ENCODE measurements at places on chromosomes 5 and 9.

GRCh38 chr5:142432369-142432863, 107.6 kb upstream of the SPRY4 start:
- DNase-seq: peak; percentile 42

GRCh38 chr9:97766610-97767009, 69.5 kb upstream of the XPA start:
- DNase-seq: no peak

GRCh38 chr9:138028596-138028995, 151.0 kb downstream of the CACNA1B start:
- no peak for DNase-seq

- no peak for DNase-seq
Measured at GRCh38 chr5:148401604-148402003, 17.8 kb downstream of the FBXO38 start.

DNA sequence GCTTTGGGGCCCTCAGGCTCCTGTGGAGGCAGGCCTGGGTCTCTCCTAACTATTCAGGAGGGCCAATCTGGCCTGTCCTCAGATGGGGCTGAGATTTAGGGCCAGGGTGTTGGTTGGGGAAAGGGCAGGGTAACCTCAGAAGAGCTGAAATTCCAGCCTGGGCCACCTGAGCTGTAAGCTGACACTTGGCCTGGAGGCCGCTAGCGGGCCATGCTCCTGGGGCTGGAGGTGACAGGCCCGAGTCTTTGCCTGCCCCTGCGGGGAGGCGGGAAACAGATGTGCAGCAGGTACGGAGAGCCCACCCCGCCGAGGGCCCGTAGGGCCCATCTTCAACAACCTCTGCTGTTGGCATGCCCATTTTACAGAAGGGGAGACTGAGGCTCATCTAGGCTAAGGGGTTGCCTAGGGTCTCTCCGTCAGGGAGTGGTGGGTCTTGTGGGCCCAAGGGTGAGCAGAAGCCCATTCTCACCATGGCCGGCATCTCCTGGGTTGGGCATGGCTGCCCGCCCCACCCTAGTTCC, 69.5 kb downstream of the RXRA start:
- no peak for DNase-seq

- no peak for DNase-seq
Measured at GRCh38 chr5:63685454-63685853, 276.8 kb downstream of the HTR1A start.

- no peak for DNase-seq
Measured at GRCh38 chr5:74935752-74936091, 69.5 kb upstream of the FAM169A start.

DNA sequence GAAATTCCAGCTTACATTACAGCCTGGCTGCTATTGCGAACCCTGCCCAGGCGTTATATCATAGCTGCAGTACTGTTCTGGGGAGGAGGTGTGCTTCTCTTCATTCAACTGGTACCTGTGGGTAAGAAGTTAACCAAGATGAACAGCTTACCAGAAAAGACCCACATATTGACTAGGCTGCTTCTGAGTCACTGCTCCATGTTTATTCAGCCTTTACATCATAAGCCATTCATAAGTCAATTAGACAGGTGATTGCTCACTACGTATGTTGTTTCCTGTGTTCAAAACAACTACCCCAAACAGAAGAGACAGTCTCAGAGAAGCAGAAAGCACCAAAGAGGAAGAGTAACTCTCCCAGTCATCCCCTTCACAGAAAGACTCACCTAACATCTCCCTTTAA, 34.7 kb upstream of the SLC22A5 start:
- DNase-seq: no peak

- DNase-seq: peak; percentile 17
Measured at GRCh38 chr5:112419164-112419985, at the start of gene EPB41L4A. Gene EPB41L4A, minus strand, starts transcription at chr5:112419277. Its CDS starts 238 bp downstream, at chr5:112419039.

GRCh38 chr9:7103367-7103766, 345.6 kb downstream of the KDM4C start:
- DNase-seq: no peak

- no peak for DNase-seq
Measured at GRCh38 chr9:109409773-109410397, 88.2 kb downstream of the PTPN3 start.

GRCh38 chr5:71978216-71978615, 129.1 kb upstream of the MAP1B start:
- DNase-seq: no peak

- no peak for DNase-seq
Measured at GRCh38 chr9:95947118-95947517, 71.6 kb downstream of the ERCC6L2 start.

GRCh38 chr5:72600391-72600981, 93.3 kb upstream of the ZNF366 start:
- DNase-seq: no peak

- DNase-seq: no peak
Measured at GRCh38 chr9:81890104-81890503, 38.1 kb upstream of the SPATA31D4 start.

DNA sequence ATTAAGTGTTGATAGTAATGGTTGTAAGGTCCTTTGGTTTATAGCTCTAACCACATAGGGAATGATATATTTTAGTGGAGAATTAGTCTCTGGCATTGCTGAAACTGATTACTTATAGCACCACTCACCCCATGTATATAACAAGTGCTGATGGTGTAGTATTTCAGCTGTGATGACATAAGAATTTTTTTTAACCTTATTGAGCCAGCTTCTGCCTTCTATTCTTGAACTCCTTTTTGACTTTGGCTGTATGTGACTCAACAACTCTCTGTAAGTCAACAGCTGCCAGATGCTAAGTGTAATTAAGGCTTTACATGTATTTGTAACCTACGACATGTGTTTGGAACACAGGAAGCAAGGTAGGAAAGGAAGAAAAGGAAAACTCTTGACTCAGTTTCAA, 929.6 kb upstream of the WWC1 start:
- DNase-seq: no peak

- DNase-seq: no peak
Measured at GRCh38 chr5:69416180-69416579, 1.3 kb downstream of the MARVELD2 start.

DNA sequence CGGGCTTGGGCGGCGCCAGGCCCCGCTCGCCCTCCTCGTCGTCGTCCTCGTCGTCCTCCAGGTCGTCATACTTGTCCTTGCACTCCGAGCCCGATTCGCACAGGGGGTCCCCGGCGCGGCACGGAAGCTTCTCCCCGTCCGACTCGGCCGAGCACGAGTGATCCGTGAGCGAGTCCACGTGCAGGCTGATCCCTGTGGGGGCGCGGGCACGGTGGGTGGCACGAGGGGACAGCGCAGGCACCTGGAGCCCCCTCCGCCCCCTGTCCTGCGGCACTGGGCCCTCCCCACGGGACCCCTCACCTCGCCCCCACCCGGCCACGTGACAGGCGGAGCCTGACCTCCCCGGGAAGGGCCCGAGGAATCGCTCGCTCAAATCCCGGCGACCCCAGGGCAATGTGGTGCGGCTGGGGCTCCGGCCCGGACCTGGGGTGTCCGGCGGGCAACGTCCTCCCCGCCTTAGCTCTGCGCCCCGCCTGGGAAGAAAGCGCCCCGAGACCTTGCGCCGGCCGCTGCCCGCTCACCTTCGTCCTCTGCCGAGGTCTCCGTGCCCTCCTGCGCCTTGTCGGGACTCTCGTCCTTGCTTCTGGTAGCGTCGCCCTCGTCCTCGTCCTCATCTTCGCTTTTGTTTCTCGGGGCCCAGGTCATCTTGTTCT, 2.5 kb downstream of the IRX2 start:
- DNase-seq: no peak

- no peak for DNase-seq
Measured at GRCh38 chr5:100519075-100519474, 16.1 kb upstream of the FAM174A start.

DNA sequence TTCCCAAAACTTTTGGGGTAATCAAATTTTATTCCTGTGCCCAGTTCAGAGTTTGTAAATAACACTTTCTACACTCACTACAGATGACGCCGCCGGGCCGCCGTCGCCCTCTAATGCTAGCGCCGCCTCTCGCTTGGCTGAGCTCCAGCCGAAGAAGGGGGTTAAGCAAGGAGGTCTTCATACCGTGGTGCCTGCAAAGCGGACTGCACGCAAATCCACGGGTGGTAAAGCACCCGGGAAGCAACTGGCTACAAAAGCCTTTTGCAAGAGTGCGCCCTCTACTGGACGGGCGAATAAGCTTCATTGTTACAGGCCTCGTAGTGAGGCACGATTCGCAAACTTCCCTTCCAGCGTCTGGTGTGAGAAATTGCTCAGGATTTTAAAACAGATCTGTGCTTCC, 280.4 kb downstream of the MEF2C start:
- peak; percentile 19 for DNase-seq

GRCh38 chr5:131740477-131740876, 56.3 kb downstream of the FNIP1 start:
- DNase-seq: no peak

GRCh38 chr5:124560370-124560769, 186.1 kb downstream of the ZNF608 start:
- no peak for DNase-seq

GRCh38 chr9:135825435-135826187, 81.7 kb downstream of the CAMSAP1 start:
- DNase-seq: no peak

- DNase-seq: peak; percentile 67
Measured at GRCh38 chr9:127970401-127971313, 10.1 kb downstream of the EEIG1 start.

DNA sequence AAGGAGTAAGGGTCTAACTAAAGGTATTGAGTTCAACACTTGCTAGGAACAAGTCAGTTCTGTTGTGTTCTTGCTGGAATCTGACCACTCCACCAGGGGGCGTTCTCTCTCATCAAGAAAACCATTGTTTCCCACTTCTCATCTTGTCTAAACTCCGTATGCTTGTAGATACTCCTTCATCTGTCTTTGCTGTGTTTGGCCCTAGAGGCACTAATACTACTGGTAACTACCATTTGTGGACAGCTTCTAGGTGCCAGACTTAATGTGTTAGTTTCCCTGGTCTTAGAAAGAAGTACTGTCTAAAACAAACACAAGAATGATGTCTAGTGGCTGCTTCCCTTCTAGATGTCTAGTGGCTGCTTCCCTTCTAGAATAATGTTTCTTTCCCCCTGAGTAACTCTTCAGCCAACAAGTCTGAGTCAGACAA, 18.7 kb upstream of the PTPDC1 start:
- DNase-seq: peak; percentile 81

- no peak for DNase-seq
Measured at GRCh38 chr5:141713616-141714309, 31.7 kb upstream of the ARAP3 start.

GRCh38 chr9:135582966-135583687, 21.6 kb downstream of the PAEP start:
- DNase-seq: no peak

DNA sequence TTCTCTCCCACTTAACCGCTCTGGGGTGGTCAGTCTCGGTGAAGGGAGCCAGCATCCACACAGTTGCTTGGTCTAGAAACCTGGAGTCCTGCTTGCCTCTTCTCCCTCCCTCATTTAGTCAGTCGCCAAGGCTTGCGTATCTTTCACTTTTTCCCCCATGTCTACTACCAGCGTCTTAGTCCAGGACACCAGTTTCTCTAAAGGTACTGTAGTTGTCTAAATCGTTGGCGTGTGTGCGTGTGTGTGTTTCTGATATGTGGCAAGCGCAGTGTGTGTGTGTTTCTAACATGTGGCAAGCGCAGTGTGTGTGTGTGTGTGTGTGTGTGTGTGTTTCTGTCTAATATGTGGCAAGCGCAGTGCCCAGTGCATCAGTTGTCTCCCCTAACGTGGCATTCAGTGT, 641 bp downstream of the ATP6V1G1 start:
- DNase-seq: peak; percentile 36

DNA sequence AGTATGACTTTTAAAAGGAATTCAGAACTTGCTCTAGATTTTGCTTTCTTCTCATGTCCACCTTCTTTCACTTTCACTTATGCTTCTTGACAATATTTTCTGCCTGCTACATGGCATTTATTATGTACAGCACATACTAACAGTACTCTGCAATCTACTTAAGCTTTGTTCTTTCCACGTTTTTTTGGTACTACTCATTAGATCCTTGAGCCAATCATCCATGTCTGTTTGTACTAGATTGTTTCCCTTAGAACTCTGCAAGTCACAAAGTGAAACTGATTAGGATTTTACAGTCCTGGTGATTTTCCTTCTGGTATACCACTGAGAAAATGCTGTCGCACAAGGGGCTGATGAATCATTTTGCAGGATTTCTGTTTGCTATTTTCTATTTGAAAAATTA, 78.3 kb downstream of the PARP8 start:
- DNase-seq: no peak

- DNase-seq: no peak
Measured at GRCh38 chr5:35143841-35144240, 86.4 kb downstream of the PRLR start.

- no peak for DNase-seq
Measured at GRCh38 chr9:79489261-79490000, 82.3 kb upstream of the TLE4 start.

- DNase-seq: no peak
Measured at GRCh38 chr9:18759827-18760226, 273.2 kb downstream of the SAXO1 start.

DNA sequence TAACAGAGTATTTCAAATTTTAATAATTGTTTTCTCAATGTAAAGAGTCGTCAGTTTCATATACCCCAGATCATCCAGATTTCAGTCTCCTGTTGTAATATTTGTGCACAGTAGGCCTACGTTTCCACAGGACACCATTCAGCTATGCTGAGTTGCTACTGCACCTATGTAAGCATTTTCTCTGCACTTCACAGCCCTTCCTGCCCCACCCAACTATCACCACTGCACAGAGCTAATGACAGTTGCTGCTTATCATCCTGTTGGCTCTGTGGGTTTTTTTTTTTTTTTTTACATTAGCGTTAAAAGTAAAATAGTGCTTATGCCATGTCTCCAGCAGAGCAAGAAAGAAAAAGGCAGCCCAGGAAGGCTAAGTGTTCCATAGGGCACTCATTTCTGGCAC, 5.9 kb upstream of the PRKACG start:
- DNase-seq: no peak

- DNase-seq: no peak
Measured at GRCh38 chr5:101977729-101978345, 318.2 kb downstream of the SLCO4C1 start.

DNA sequence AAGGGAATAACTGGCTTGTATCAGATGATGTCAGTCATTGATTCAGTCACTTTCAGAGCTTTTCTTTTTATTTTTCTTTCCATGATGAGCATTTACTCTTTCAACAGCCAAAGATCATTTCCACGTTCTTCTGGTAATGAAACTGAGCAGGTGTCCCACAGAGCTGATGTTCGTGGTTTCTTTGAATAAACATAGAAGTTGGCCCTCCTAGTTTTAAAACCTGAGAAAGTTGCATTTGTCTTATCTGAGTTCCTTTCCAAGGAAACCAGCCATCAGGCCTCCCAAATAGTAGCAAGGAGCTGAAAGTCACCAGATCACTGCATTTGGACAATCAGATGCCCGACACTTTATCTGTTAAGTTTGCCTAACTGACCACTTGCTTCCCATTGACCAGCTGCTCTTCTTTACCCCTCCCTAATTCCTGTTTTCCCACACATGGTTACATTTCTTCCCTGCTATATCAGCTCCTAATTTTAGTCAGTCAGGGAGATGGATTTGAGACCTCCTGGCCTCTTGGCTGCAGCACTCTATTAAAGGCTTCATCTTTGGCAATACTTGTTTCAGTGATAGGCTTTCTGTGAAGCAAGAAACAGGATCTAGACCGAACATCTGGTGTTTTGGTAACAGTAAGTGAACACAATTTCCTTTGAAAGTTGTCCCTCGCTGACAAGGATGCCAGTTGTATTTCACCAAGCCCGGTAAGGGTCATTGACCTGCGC, 420.8 kb downstream of the CHSY3 start:
- no peak for DNase-seq

GRCh38 chr5:147065071-147065470, 169.8 kb upstream of the STK32A start:
- no peak for DNase-seq

GRCh38 chr5:106202035-106202434, 1468.7 kb downstream of the EFNA5 start:
- no peak for DNase-seq

GRCh38 chr5:38023799-38024198, 184.0 kb upstream of the GDNF start:
- no peak for DNase-seq
